Erythroblast (primary cell): ENCODE measurements at places on chromosomes 16 and 17.

GRCh38 chr16:83147244-83147643 is 520.5 kb downstream of the CDH13 start:
- no peak for DNase-seq

- DNase-seq: peak; percentile 83
Measured at GRCh38 chr16:72099377-72099818, 5.8 kb downstream of the DHX38 start.

GRCh38 chr16:67198238-67198734 is 645 bp upstream of the ELMO3 start:
- no peak for DNase-seq

DNA sequence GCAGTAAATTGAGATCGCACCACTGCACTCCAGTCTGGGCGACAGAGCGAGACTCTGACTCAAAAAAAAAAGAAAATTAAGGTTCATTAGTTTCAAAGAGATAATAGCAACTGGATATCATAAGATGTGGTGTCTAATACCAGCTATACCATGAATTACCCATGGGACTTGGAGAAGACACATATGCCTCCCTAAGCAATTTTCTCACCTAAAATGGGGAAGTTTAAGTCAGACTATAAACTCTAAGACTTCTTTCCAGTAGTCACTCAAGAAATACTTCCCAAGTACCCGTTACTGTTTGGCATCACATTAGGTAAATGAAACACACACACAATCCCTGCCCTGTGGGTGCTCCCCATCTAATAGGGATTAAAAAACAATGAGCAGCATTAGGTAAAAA is 22.6 kb downstream of the SMURF2 start:
- no peak for DNase-seq

- DNase-seq: peak; percentile 70
Measured at GRCh38 chr16:8173111-8173644, 417.1 kb downstream of the TMEM114 start.

GRCh38 chr16:82454566-82454965 is 172.2 kb upstream of the CDH13 start:
- no peak for DNase-seq

DNA sequence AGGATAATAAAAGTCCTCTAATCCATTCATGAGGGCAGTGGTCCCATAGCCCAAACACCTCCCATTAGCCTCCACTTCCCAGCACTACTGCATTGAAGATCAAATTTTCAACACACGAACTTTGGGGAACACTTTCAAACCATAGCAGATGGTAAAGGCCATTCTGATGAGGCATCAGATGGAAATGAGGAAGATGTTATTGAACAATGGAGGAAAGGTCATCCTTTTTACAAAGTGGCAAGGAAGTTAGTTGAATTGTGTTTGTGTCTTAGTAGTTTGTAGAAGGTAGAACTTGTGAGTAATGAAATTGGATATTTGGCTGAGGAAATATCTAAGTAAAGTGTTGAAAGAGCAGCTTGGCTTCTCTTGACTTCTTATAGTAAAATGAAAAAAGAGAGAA is 93.3 kb upstream of the NLRP1 start:
- DNase-seq: no peak

DNA sequence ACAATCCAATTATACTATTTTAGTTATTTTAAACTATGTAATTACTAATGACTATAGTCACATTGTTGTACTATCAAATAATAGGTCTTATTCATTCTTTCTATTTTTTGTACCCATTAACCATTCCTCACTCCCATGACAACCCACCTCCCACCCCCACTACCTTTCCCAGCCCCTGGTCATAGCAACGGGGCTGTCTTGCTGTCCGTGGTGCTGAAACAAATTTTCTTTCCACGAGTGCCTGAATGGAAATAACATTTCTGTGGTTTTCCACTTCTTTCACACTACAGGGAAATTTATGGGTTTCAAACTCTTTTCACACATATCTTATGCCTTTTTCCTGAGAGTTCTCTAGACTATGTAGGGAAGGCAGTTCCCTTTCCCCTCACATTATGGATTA is 326.6 kb downstream of the PHKB start:
- no peak for DNase-seq

DNA sequence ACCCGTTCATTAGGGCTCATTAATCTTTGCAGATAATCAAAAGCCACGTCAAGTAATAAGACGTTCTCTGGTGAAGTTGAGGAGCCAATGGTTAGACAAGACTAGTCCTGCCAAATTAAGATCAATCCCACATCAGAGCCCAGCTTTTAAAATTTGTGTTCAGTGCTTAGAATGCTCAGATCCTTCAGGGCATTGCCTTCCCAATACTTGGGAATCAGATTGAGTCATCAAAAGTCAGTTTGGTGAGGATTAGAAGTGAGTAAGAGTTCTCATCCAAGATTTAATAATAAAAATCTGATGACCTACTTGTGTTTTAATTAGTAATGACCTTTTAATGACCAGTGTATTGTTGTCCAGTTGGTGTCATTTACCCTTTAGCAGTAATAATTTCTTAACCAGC is 19.8 kb downstream of the MAP2K4 start:
- no peak for DNase-seq

- DNase-seq: no peak
Measured at GRCh38 chr17:38727736-38728135, 2.4 kb upstream of the CISD3 start.

DNA sequence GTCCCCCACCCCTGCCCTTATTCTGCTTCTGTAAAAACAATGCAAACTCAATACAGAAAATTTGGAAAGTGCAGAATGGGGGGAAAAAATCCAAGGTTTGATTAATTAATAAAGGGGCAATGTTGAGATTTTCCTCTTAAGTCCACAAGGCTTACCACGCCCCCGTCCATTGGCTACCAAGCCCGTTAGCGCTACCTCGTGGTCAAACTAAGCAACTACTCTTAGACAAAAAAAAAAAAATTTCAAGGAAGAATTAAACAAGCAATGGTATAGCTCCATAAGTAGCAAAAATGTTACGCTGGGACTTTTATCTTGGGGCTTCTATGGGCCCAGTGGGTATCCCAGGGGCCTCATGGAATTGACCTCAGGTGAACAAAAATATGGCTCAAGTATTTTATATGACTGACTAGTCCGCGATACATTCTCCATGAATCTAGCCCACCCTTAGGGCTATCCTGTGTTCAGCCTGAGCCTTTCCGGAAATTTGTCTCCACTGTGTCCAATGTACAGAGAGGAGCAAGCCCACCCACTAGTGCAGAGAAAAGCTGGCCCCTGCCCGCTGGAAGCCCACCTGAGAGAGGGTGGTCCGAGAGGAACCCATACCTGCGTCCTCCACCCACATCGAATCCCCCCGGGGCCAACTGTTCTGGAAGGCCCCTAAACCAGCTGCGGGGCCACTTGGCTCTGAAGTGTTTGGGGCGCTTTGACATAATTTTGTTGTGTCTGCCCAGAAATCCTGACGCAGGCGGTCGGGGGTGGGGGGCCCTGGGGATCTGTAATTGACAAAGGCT is 19.1 kb upstream of the TEX2 start:
- DNase-seq: peak; percentile 84

GRCh38 chr17:43880420-43880991 is 26.8 kb downstream of the MPP2 start:
- peak; percentile 31 for DNase-seq

- DNase-seq: peak; percentile 77
Measured at GRCh38 chr17:44287651-44288050, 19.7 kb upstream of the SLC4A1 start.

DNA sequence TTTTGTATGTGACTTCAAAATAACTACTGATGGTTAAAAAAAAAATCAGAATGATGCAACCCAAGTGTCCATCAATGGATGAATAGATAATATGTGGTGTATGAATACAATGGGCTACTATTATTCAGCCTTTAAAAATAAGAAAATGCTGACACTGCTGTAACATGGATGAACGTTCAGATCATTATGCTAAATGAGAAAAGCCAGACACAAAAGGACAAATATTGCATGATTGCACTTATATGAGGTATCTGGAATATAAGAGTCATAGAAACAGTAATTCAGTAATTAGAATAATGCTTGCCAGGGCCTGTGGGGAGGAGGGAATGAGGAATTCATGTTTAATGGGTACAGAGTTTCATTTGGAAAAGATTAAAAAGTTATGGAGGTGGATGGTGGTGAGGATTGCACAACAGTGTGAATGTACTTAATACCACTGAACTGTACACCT is 25.4 kb downstream of the TENT4B start:
- no peak for DNase-seq

- DNase-seq: peak; percentile 52
Measured at GRCh38 chr16:28164140-28164539, 47.6 kb downstream of the XPO6 start.

- DNase-seq: peak; percentile 40
Measured at GRCh38 chr16:83808573-83809014, 816 bp downstream of the HSBP1 start.

DNA sequence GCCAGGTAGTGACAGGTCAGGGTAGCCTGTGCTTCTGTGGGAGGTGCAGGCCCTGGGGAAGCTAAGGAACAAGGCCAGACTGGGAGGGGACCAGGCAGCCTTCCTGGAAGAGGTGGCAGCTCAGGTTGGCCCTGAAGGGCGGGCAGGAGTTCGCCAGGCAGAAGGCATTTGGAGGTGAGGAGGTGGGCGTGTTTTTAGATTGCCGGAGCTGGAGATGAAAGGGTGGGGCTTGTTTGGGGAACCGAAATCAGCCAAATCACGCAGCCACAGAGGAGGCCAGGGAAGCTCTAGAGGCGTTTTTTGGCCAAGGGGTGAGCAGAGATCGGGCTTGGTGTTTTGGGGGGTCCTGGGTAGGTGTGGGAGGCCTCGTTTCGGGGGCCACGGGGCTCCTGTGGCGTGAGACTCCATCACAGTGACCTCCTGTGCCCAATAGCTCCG is 7.6 kb downstream of the ADCY7 start:
- peak; percentile 72 for DNase-seq

DNA sequence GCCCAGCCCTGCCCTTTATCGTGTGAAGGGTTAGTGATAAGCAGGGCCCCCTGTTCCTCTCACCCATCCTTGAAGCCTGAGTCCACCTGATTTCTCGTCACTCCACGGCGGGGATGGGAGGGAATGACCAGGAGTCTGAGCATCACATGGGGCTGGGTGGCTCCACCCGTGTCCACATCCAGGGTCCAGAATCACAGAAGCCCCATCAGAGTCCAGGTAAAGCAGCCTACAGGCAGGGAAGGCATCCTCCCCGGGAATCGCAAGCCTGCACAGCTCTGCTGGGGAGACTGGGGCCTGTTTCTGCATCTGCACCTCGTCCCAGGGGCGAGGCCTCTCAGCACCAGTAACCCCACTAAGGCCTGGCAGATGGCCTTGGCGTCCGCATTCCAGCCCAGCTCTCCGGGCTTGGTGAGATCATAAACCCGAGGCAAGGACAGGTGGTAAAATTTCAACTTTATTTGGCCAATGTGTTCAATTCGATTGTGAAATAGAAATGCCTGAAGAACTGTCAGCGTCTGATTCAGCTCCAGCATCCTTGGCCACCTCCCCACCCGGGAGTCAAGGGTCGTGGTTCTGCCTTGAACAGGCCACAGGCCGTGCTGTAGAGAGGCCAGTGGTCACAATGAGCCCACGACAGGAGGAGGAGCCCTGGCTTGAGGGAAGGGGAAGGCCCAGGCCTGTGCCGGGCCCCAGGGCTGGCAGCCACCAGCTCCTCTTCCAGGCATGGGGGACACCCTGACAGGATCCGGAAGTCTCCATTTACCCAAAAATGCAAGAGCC is 8.1 kb upstream of the PPP1R27 start:
- DNase-seq: no peak

- no peak for DNase-seq
Measured at GRCh38 chr17:7041607-7042500, 2.0 kb downstream of the SLC16A11 start.

- DNase-seq: no peak
Measured at GRCh38 chr17:1931844-1932579, 93.1 kb downstream of the RTN4RL1 start.

DNA sequence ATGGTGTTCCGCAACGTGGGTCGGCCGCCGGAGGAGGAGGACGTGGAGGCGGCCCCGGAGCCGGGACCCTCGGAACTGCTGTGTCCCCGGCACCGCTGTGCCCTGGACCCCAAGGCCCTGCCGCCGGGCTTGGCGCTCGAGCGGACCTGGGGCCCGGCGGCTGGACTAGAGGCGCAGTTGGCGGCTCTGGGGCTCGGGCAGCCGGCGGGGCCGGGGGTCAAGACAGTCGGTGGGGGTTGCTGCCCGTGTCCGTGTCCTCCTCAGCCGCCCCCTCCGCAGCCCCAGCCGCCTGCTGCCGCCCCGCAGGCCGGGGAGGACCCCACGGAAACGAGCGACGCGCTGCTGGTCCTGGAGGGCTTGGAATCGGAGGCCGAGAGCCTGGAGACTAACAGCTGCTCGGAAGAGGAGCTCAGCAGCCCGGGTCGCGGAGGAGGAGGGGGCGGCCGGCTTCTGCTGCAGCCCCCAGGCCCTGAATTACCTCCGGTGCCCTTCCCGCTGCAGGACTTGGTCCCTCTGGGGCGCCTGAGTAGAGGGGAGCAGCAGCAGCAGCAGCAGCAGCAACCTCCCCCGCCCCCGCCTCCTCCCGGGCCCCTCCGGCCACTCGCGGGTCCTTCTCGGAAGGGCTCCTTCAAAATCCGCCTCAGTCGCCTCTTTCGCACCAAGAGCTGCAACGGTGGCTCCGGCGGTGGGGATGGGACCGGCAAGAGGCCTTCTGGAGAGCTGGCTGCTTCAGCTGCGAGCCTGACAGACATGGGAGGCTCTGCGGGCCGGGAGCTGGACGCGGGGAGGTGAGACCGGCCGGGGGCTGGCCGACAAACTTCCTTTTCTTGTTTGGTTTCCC is 821 bp downstream of the SOCS7 start:
- peak; percentile 63 for DNase-seq

- no peak for DNase-seq
Measured at GRCh38 chr17:58254803-58255202, 16.4 kb downstream of the LPO start.

DNA sequence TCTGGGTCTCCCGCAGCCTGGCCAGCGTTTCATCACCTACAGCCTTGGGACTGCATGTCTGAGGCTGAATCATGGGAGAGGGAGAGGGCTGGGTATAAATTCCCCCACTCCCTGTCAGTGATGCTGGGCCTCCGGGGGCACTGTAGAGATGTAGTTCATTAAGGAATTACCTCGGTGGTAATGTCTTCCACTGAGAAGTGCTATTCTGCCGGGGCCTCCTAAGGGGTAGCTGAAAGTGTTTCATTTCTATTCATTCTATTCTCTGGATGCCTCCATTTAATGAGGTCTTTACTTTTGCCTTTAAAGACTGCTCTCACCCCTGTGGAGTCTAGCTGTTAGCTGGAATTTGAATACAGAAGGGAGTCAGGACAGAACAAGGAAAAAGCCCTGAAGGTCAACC is 116.4 kb upstream of the HS3ST4 start:
- DNase-seq: no peak

DNA sequence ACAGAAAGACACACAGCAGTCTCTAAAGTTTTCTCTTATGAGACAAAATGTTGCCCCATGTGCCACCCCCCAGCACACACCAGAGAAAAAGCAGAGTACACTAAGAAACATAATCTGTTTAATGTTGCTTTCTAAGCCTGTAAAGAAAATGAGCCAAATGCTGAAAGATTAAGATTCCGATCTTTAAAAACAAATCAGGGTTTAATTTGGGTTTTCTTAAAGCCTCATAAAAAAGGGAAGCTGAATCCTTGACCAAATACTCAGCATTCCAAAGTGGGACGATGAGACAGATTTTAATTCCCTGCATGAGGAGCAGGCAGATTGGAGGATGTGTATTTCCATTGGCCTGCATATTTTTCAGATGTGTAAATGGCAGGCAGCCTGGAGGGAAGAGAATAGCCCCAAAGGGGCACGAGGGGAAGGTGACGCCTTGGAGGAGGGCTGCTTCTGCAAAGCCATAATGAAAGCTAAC is 118.4 kb downstream of the COPRS start:
- DNase-seq: no peak

- DNase-seq: no peak
Measured at GRCh38 chr17:45895969-45896785, 1.8 kb downstream of the MAPT start.
